DMS153 (cell line): ENCODE measurements at places on chromosomes 11 and 22.

GRCh38 chr11:1450344-1450875, 36.2 kb downstream of the MOB2 start:
- no peak for DNase-seq

- no peak for DNase-seq
Observed at GRCh38 chr11:116808262-116809175, 14.6 kb downstream of the APOA4 start.

GRCh38 chr11:100445231-100445735, 241.8 kb upstream of the ARHGAP42 start:
- peak; percentile 58 for DNase-seq

DNA sequence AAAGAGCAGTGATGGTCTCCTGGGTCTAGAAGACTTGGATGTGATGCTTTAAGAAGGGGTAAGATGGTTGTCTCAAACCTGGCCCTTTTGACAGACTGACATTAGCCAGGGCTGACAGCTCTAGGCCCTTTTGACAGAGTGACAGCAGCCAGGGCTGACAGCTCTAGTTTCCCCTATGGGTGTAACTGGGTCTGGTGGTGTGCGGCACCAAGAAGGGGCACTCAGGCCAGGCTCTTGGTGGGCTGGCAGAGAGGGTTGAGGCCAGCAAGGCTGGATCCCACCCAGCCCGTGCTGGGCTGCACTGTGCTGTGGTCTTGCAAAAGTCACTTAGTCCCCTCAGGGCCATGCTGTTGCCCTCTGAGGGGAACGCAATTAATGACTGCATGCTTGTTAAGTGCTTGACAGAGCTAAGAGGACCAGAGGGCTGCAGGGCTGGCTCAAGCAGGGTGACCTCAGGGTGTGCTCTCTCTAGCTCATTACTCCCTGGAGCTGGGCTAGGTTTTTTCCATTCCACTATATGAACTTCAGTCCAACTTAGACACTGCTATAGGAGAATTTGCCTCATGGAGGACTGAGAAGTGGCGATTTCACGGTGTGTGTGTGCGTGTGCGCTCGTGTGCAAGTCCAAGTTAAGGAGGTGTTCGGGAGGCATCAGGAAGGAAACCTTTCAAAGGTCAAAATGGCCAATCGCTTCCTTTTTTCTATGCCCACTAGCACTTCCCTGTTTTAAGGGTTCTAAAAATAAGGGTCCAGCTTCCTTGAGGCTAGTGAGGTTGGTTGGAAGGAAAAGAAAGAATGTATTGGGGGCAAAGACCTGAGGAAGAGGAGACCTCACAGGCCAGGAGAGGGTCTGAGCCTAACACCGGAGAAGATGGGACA, 4.4 kb downstream of the UBASH3B start:
- DNase-seq: no peak

GRCh38 chr11:19886498-19886897, 173.9 kb downstream of the NAV2 start:
- DNase-seq: no peak

- peak; percentile 91 for DNase-seq
Observed at GRCh38 chr22:27107824-27108223, 450.4 kb downstream of the MIAT start.

DNA sequence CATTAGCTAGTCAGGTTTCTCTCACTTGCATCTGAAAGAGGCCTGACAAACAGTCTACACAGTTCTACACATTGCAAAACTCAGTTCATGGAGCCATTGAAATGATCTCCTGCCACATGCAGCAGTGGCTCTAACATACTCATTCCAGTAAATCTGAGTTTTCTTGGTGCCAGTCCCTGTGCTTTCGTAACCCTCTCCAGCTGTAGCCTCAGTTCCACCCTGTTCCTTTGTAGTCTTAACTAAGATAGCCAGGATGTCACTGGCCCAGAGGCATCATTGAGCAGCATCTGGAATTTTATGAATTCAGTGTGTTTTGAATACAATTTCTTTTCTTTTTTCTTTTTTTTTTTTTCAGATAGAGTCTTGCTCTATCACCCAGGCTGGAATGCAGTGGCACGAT, 37.4 kb upstream of the ZBED5 start:
- no peak for DNase-seq

DNA sequence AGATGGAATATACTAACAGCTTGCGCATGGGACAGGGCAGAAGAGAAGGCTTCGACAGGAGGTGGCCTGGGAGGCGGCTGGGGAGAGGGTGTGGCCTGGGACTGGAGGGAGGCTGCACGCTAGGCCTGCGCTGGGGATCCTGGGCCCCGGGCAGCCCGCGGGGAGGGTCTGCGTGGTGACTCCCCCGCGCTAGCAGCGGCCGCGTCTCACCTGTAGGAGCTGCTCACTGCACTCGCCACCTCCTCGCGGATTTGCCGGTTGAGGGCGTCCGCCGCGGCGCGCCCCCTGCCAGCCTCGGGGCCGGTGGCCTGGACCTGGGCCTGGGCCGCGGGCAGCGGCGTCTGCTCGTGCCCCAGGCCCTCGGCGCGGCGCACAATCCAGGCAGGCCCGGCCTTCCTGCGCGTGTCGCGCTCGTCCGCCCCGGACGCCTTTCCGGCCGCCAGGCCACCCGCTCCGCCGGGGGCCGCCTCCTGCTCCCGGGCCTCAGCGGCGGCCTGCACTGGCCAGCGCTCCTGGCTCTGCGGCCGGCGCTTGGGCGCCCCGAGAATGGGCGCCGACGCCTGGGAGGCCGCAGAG, 1.5 kb downstream of the MAP6 start:
- DNase-seq: peak; percentile 9

GRCh38 chr22:50316114-50317065, 8.9 kb upstream of the PLXNB2 start:
- DNase-seq: no peak

- peak; percentile 13 for DNase-seq
Observed at GRCh38 chr11:72352859-72353551, 81.3 kb downstream of the CLPB start.

- DNase-seq: no peak
Observed at GRCh38 chr11:3907590-3907989, 52.1 kb downstream of the STIM1 start.

GRCh38 chr22:30314915-30315314, 11.8 kb downstream of the TBC1D10A start:
- no peak for DNase-seq

DNA sequence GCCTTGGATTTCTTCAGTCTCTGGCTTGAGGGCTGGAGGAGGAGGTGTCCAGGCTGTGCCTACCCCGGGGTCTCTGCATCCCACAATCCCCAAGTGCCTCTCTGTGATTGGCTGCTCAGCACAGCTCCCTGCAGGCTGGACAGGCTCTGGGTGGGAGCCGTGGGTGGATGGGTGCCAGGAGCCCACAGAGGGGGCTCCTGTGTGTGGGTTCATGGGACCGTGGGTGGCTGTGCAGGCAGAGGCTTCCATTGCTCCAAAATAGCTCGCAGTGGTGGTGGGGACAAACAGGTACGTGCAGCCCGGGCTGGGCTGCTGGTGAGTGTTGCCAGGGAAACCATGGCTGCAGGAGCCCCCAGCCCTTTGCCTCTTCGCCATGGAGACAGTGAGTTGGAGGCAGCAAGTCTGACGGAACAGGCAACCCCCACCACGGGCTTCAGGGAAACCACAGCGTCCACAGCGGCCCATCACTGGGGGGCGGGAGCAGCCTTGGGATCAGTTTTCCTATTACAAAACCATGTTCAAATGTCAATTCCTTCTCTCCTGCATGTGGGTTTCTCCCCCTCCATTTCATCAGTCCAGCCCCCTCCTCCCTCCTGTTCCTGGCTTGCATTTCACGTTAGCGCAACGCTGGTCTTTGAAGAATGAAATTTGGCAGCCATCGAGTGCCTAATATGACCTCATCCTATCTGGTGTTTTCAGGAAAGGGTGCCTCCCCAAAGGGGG, 155.2 kb downstream of the TRIM29 start:
- DNase-seq: no peak

- no peak for DNase-seq
Observed at GRCh38 chr22:26677217-26677616, 19.8 kb downstream of the MIAT start.

DNA sequence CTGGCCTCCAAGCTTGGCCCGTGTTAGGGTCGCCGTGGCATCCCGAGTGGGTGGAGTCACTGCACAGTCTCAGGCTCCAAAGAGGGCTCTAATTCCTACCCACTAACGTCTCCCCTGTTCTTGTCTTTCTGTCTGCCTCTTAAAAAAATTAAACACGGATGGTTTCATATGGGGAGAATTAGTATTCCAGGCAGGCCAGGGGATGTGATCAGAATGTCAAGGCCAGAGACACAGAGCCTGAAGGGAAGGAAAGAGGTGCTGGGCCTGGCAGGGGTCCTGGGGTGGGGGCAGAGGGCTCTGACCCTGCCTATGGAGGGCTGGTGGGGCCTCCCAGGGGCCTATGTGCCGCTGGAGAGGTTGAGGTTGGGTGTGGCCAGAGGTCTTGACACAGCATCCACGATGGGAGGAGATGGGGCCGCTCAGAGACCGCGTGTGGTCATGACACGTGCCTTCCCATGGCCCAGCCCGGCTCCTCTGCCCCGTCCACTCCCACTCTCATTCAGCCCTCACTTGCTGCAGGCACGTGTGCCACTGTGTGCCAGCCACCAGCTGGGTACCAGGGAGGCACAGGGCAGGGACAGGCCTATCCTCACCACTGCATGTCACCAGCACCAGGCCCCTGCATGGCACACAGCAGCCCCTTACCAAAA, 56.5 kb downstream of the FLRT1 start:
- DNase-seq: no peak
